ENCODE measurements at places on chromosomes 6 and 20. TPM values are rescaled to one million over a fixed set of nuclear protein-coding genes. Genes with fewer than 3 reads are reported as not detected.

DNA sequence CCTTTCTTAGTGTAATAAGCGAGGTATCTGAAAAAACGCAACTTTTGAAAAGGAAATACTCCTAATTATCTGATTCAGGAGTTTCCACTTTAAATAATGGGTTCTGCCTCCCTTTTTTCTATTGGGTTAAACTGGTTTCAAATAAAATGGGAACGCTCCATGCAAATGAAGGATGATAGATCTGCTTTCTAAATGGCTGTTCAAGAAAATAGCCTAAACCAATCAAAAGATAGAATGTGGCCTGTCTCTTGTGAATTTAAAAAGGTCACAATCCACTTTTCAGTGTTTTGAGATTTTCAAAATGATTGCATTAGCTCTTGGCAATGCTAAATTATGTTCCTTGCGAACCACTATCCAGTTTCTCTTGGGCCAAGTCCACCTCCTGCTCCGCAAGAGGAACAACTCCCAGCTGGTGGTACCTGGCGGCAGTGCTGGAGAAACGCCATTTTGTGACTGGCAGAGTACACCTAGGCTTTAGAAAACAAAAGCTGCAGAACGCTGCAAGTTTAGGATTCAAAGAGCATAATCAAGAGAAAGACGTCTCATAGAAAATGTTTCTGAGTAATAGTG is 56.7 kb downstream of the TRIM38 start:
- no peak for DNase-seq

DNA sequence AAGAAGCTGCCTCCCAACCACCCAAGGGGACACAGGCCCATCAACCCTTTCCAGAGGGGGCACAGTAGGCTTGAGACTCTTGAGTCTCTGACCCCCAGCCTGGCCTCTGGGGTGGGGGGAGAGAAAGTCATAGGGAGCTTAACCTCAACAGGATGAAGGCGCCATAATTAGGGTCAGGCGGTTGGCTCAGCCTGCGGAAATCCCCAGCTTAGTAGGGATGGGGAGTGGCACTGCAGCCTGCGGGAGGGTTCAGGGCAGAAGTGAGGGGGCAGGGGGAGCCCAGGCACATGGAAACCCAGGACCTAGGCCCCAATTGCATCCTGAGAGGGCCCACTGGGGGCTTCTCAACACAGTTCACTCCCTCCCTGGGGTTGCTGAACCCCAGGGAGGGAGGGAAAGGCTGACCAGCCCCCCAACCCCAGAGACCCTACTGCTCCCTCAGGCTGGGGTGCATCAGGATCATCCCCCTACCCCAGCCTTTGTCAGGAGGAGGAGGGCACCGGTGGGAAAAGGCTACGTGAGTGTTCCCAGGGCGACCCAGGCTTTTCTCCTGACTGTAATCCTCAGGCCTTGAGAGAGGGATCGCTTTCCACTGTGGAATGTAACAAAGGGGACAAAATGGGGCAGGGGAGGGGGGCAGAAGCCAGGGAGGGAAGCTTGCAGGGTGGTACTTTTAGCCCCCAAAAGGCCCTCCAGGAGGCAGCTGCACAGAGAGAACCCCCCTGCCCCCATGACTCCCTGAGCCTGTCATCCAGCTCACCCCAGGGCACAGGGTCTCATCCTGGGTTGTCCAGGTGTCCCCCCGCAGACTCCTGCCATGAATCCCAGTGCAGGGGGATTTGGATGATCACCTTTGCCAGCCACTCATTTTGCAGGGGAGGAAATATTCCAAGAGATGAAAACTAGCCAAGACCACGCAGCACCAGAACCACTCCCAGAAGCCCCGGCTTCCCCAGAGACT is 46.4 kb downstream of the MRPL14 start:
- DNase-seq: no peak

- DNase-seq: no peak
Measured at GRCh38 chr20:1500496-1500895, 9.3 kb upstream of the SIRPB2 start.

GRCh38 chr6:52399511-52400312 is 20.4 kb upstream of the EFHC1 start:
- no peak for DNase-seq

DNA sequence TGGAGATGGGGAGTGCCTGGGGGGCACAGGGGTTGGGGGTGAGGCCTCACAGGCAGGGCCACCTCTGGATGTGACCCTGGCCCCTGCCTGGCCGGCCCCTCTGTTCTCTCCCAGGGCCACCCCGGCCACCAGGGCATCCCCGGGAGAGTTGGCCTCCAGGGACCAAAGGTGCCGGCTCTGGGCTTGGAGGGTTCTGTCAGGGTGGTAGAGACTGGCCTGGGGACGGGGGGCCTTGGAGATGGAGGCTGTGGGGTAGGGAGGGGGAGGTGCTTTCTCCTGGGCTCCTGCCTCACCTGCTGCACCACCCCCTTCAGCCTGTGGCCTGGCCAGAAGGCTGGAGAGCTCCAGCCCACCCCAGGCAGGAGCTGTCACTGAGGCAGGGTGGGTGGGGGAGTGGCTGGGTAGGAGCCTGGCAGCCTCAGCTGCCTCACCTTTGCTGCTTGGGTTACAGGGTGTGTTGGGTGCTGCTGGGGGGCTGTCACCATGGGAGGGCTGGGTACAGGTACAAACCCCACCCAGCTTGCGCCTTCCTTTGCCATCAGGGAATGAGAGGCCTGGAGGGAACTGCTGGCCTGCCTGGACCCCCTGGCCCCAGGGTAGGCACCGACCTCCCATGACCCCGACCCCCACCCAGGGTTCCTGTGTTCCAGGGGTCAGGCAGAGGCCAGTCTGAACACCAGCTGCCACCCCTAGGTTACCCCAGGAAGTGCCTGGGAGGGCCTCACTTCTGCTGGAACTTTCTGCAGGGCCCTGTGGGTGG is 32.7 kb downstream of the COL20A1 start:
- no peak for DNase-seq

GRCh38 chr6:14354919-14355572 is 237.5 kb downstream of the CD83 start:
- DNase-seq: peak; percentile 23

GRCh38 chr6:131780600-131780999 is 27.2 kb upstream of the ENPP1 start:
- no peak for DNase-seq

DNA sequence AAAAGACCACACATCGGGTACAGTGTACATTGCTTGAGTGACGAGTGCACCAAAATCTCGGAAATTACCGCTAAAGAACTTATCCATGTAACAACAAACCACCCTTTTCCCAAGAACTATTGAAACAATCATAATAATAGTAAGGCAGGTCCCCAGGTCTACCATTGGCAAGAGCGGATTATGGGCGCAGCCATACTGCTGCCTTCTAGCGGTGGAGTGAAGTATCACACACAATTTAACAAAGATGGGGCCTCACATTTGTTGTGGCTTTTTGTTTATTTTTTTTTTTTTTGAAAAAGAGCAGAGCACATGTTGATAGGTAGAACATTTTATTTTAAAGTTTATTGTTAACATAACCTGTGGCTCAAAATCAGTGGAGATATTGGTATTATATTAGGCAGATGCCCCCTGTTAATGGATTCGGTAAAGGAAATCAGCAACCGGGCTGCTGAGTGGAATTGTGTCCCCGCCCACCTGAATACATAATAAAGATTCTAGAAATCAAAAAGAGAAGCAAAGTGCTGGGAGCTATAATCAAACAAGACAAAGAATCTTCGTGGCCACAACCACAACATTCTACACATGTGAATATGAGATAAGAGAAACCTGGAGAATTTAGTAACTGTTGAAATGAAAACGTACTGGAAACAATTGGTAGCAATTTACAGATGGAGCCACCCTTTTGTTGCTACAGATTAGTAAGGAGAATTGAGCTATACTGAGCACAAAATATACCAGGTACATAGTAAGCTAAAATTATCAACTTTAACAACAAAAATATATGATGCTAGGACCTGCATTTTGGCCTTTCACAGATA is 94.2 kb upstream of the EXOC2 start:
- DNase-seq: no peak

DNA sequence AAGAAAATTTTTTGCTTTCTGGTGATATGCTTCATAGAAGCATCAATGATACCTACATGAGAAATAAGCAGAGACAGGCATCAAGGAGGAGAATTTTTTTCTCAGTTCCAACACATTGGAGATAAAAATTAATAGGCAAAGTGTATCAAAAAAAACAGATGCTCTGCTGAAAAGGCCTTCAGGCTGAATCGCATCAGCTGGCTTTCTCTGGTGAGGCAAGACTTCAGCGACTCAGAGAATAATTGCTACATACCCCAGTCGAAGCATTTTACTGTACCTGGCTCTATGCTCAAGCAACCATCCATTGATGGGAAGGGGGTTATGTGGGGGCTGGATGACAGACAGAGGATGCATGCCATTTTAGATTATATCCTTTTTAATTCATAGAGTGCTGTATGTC is 415.1 kb downstream of the TFAP2A start:
- DNase-seq: no peak

- DNase-seq: no peak
Measured at GRCh38 chr20:55472704-55473103, 532.6 kb downstream of the CBLN4 start.

GRCh38 chr20:48686238-48687116 is 141.3 kb downstream of the PREX1 start:
- no peak for DNase-seq

GRCh38 chr6:167163476-167164011 is 5.8 kb upstream of the GPR31 start:
- DNase-seq: no peak

DNA sequence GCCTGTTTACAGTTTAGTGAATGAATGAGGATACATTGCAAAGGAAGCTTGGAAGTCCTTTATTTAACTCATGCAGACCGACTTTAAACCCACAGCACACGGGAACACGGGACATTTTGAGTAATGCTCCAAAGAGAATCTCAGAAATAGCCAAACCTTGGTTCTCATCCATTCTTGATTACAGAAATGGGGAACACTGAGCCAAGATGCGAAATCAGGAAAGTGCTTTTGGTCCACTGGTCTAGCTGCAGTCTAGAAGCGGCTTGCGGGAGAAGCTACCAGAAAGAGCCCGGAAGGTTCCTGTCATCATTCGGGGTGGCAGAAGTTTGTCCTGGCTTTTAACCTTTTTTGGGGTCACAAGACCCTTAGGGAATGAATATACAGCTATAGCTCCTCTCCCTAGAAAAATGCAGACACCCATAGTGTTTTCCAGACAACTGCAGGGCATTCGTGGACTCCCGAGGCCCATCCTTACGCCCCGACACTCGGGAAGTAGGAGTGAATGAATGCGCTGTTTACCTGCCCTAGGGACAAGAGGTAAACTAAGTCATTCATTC is 475 bp upstream of the TMEM181 start:
- DNase-seq: no peak

COL21A1 gene
- not detected for total RNA-seq

SNAP25 gene
- not detected for total RNA-seq

ADGRF4 gene
- 4.5 TPM for total RNA-seq

ZHX3 gene
- 23.3 TPM for total RNA-seq

PNPLA1 gene
- not detected for total RNA-seq

Data from PC-9 (cell line).